Stimulated activated CD8-positive, alpha-beta memory T cell treated with anti-CD3 and anti-CD28 coated beads, Interleukin-7, amount 100 ng/mL, for 1 hour (primary cell): ENCODE measurements at places on chromosomes 3 and 15.

DNA sequence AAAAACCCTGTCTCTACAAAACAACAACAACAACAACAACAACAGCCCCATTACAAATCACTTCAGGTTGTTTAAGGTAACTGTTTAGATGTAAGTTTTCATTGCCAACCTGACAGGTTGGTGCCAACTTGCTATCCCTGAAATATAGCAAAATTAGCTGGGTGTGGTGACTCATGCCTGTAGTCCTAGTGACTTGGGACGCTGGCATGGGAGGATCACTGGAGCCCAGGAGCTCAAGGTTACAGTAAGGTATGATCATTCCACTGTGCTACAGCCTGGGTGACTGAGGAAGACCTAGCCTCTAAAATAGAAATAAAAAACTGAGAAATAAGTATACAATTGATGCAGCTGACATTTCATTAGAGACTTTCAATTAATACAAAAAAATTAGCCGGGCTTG, 36.0 kb upstream of the CDAN1 start:
- DNase-seq, result no peak

GRCh38 chr15:58058073-58058472, 7.4 kb downstream of the ALDH1A2 start:
- no peak for DNase-seq

- DNase-seq, result no peak
Observed at GRCh38 chr3:190130696-190131095, 10.0 kb upstream of the P3H2 start.

GRCh38 chr15:71115567-71116351, 488 bp downstream of the THSD4 start:
- no peak for DNase-seq
